ENCODE measurements at places on chromosomes 5 and 9.

DNA sequence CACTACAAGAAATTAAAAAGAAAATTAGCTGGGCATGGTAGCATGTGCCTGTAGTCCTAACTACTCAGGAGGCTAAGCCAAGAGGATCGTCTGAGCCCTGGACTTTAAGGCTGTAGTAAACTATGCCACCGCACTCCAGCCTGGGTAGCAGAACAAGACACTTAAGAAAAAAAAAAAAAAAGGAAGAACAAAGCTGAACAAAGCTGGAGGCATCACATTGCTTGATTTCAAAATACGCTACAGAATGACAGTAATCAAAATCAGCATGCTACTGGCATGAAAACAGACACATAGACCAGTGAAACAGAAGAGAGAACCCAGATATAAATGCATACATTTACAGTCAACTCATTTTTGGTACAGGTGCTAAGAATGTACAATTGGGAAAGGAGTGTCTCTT, 14.5 kb upstream of the OTULIN start:
- DNase-seq, result no peak

- DNase-seq, result peak; percentile 79
Observed at GRCh38 chr9:20624201-20625002, 2.1 kb upstream of the MLLT3 start.

GRCh38 chr9:78407636-78408312, 110.8 kb downstream of the PSAT1 start:
- no peak for DNase-seq

- no peak for DNase-seq
Observed at GRCh38 chr5:37816883-37817282, 23.0 kb downstream of the GDNF start.
